ENCODE measurements at places on chromosomes 11 and 22.

DNA sequence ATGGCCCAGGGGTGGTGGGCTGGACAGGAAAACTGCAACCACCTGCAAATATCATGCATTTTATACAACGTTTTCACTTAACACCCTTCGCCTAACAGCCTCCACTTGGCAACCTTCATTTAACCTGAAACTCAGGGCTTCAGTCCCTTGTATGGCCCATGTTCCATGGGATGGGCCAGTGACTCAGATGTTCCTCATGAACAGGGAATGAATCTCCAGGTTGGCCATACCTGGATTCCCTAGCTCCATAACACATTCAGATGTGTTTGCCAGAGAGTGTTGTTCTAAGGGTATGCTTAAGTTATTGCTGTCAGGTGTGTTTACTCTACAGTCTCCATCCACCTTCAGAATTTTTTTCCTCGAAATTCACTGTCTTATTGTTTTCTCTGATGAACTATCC is 316.9 kb downstream of the JRKL start:
- no peak for DNase-seq

- no peak for DNase-seq
These were observed 19.7 kb downstream of the RAB30 start for GRCh38 chr11:83051760-83052671.

- DNase-seq = no peak
These were observed 46.6 kb upstream of the TENM4 start for GRCh38 chr11:79487412-79487811.

- DNase-seq = no peak
These were observed 272.1 kb downstream of the BRD1 start for GRCh38 chr22:49555526-49555925.

GRCh38 chr22:17647991-17648390 is 9.4 kb downstream of the BCL2L13 start:
- no peak for DNase-seq

DNA sequence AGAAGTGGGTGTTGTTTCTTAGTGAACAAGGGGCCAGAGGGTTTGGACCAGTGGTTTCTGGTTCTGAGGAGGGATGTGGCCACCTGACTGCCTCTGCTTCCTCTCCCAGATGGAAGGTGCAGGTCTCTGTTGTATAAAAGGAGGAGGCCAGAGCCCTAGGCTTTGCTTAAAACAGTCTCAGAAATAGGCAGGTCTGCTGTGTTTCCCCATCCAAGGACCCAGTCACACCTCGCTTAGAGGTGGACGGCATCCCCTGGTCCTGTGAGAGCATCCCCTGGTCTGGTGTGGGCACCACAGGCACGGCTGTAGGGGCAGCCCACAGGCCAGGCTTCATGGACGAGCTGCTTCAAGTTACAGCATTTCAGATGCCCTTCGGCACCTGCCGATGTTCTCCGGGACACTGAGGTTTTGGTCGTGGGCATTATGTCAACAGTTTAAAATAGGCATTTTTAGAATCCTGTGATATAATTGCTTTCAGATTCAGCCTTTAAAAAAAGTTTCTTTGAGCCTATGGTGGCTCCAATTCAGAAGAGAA is 45.7 kb upstream of the SHANK2 start:
- DNase-seq = no peak

- DNase-seq = no peak
These were observed 66.7 kb downstream of the MICAL3 start for GRCh38 chr22:17957693-17958092.

DNA sequence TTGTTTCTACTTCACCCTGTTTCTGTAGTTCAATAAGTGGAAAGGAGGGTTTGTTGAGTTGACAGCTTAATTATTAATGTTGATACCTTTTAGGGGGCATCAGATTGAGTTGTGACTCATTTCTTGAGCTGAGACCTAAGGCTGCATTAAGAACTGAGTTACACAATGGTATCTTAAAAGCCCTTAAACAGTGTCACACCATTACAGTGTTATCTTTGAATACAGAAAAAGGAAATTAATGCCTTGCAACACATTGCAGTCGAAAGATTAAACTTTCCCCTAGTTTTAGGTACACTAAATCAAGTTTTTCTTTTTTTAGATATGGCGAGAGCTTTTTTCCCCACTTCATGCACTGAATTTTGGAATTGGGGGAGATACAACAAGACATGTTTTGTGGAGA is 16.7 kb downstream of the PAFAH1B2 start:
- no peak for DNase-seq

GRCh38 chr11:77201370-77201769 is 73.3 kb downstream of the MYO7A start:
- DNase-seq = peak; percentile 78

- DNase-seq = no peak
These were observed 39.4 kb downstream of the FDX1 start for GRCh38 chr11:110469127-110469526.

DNA sequence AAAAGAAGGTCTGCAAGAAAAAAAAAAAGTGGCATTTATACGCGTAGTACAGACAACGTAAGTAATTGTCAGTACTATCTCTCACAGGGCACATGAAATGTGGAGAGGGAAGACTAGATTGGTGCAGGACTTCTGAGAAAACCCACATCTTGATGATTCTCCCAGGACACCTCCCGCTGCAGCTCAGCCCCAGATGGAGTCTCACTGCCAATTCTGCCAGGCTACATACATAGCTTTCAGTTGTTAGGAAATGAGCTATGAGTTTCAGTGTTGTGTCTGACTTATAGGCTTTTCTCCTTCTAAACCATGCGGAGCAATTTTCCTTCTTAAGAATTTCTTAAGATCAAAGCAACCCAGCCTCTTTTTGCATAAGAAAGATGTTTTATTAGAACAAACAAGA is 9.6 kb downstream of the OR5A2 start:
- no peak for DNase-seq

DNA sequence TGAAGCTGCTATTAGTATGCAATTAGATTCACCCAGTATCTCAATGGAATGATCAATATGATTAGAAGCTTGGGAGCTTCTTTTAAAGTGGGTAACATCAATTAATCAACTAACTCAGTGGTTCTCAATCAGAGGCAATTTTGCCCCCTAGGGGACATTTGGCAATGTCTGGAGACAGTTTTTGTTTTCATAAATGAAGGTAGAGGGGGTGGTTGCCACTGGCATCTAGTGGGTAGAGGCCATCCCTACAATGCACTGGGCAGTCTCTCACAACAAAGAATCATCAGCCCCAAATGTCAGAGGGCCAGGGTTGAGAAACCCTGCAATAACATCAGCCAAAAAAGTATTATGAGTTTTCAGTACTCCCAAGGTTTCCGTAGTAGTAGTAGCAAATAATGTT is 5.9 kb upstream of the AMOTL1 start:
- no peak for DNase-seq

GRCh38 chr11:4539603-4540219 is 5.3 kb upstream of the OR52M1 start:
- DNase-seq = peak; percentile 88

DNA sequence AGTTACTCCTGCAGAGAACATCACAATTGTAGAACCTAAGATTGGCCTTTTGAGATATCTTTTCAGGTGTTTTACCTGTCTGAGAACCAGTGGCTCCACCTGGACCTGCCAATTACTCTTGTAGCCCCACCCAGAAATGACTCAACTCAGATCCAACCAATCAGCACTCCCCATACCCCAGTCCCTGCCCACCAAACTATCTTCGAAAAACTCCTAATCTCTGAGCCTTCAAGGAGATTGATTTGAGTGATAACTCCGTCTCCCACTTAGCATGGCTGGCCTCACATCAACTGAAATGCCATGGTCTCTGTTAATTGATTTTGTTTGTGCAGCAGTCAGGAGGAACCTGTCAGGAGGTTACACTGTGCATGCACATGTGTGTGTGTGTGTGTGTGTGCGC is 103.6 kb downstream of the MTNR1B start:
- no peak for DNase-seq
